ENCODE measurements at places on chromosomes 7 and 10. TPM values are rescaled to one million over a fixed set of nuclear protein-coding genes. Genes with fewer than 3 reads are reported as not detected.

Gene FAM20C
- total RNA-seq = 24.7 TPM

Gene ATOH7
- 11.4 TPM for total RNA-seq

Gene LHFPL3
- 13.6 TPM for total RNA-seq

Gene LIPN
- total RNA-seq = not detected

Gene OR2A5
- total RNA-seq = not detected
